ENCODE measurements at places on chromosomes 11 and 22. TPM values are rescaled to one million over a fixed set of nuclear protein-coding genes. Genes with fewer than 3 reads are reported as not detected.

Gene DRG1
- 70.9 TPM for total RNA-seq

- DNase-seq: no peak
These were observed 7.0 kb downstream of the MFNG start for GRCh38 chr22:37479196-37479595.

Gene ZNF202
- 16.4 TPM for total RNA-seq

Gene PTGDR2
- total RNA-seq: 0.06 TPM

Gene SNX32
- total RNA-seq: 3.0 TPM

- DNase-seq: no peak
These were observed 58.9 kb upstream of the MYEOV start for GRCh38 chr11:69234740-69235710.

Gene MAP6
- 9.9 TPM for total RNA-seq

GRCh38 chr11:76382209-76382608, 1.1 kb downstream of the GVQW3 start:
- DNase-seq: no peak

GRCh38 chr11:18704698-18705097, 6.1 kb downstream of the TMEM86A start:
- DNase-seq: no peak

- DNase-seq: no peak
These were observed 725.0 kb downstream of the ETS1 start for GRCh38 chr11:127862406-127862805.

Gene TEAD1
- total RNA-seq: 93.8 TPM

DNA sequence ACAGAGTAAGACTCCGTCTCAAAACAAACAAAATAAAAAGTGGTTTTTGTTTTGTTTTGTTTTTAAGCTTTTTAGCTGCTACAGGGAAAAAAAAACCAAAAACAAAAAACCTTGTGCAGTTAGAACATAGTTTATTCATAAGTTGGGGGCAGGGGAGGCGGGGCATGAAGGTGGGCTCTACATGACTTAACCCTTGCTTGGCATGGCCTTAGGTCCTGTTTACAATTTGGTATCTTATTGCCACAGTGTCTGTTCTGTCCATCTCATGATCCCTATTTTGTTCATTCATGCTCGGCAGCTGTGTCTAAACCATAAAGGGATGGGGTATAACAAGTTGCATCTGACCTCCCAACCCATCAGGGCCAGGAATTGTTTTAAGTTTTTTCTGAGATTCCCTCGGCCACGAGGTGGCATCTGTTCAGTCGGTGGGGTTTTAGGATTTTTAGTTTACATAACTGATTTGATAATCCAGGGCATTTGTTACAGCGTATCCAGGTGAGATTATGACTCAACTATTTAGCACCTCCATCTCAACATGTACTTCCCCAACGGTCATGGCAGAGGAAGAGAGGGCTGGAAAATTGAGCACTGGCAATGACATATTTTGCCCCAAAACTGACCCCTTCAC, 6.9 kb downstream of the AP5B1 start:
- DNase-seq: no peak

Gene LRRC74B
- not detected for total RNA-seq

DNA sequence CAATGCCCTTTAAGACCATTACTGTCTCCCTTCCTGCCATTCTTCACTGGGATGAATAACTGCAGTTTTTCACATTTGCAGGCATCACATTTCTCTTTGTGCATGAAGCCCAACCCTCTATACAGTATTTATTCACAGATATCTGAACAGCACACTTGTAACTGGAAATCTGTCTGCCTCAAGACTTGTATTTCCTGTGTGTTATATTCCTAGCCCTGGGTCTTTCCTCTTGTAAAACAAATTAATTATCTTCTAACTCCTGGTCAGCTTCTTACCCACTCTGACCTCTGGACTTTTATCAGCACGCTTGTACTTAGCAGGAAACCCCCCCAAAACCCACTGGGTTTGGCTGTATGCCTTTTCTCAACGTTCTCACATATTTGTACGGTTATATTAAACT, 2.0 kb downstream of the CSRP3 start:
- no peak for DNase-seq

Gene ACR
- not detected for total RNA-seq

- DNase-seq: no peak
These were observed 16.9 kb downstream of the TSPAN4 start for GRCh38 chr11:859394-860131.

Gene OR52N4
- 0.12 TPM for total RNA-seq

Gene TRIM22
- total RNA-seq: 21.3 TPM

GRCh38 chr11:6437993-6438392, 2.8 kb downstream of the HPX start:
- no peak for DNase-seq

Gene TRIM29
- total RNA-seq: 0.11 TPM

DNA sequence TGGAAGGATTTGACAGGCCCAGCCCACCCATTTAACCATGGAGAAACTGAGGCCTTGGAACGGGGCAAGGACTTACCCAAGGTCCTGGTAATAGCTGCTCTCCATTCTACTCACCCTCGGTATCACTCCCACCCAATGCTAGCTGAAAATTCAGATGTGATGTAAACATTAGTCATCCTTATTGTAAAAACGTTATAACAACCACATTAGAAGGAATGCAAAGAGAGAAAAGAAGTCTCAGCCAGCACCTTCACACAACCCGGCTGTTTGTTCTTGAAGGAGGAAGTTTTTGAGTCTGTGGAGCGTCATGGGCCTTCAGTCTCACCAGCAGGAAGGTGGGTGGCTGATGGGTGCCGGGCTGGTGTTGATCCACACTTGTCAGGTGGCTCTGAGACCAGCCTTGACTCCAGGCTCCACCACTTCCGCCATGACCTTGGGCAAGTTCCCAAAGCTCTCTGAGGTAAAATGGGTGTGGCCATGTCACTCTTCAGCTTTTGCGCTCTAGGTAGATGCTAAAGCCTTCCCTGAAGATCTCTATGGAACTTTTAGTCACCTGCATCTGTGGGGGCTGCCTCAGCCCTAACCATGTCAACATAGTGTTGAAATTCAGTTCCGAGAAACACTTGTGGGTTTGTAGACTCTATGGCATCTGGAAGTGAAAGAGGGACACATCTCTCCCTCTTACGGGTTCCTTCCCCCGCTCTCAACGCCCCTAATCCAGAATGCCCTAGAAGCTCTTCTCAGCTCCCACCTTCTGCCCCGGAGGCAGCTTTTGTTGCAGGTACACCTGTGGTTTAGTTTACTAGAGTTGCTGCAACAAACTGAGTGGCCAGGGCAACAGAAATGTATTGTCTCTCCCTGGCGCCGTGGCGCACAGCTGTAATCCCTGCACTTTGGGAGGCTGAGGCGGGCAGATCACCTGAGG, 14.8 kb downstream of the CD6 start:
- no peak for DNase-seq

- DNase-seq: no peak
These were observed 92.5 kb downstream of the WNT7B start for GRCh38 chr22:45884201-45885062.

Gene SLC22A12
- not detected for total RNA-seq

DNA sequence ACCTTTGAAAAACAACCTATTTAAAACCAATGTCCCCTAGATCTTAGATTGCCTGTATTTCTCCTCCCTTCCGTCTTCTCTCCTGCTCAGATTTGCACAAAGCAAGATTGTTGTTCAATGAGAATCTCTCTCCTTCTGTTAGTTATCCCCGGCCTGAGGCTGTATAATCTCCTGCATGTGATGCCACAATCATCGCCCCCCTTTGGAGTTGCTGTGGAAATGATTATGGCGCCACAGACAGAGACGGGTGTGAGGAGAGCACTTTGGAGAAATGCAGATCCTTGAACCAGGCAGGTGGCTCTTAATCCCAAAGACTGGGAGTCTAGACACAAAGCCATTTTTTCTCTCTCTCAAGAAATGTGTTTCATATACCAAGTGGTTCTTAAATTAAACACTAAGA, 941.3 kb downstream of the OPCML start:
- no peak for DNase-seq

DNA sequence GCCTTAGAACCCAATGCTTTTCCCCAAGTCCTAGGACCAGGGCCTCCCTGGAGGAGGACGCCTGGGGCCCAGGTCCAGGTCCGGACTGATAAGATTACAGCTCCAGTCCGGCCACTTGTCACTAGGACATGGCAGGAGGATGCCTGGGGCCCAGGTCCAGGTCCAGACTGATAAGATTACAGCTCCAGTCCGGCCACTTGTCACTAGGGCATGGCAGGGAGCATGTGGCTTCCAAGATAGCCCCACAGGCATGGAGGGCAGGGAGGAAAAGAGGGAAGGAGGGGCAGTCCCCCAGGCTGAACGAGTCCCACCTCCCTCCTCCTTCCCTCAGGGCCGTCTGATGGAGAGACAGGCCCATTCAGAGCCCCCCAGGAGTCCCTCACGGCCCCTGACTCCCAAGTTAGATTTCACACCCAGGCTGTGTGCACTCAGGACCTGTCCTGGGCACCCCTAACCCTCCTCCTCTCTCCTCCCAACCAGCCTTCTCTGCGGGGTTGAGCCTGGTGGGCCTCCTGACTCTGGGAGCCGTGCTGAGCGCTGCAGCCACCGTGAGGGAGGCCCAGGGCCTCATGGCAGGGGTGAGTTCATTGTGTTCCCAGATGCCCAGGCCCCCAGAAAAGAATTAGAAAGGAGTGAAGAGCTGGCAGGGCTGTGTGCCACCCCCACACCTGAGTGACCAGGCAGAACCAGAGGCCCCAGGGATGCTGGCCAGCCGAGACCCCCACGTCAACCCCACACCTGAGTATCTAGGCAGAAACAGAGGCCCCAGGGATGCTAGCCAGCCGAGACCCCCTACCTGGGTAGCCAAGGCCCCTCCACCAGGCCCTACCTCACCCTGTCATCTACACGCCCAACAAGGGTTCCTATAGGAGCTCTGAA, 2.1 kb downstream of the TSPAN32 start:
- DNase-seq: no peak

DNA sequence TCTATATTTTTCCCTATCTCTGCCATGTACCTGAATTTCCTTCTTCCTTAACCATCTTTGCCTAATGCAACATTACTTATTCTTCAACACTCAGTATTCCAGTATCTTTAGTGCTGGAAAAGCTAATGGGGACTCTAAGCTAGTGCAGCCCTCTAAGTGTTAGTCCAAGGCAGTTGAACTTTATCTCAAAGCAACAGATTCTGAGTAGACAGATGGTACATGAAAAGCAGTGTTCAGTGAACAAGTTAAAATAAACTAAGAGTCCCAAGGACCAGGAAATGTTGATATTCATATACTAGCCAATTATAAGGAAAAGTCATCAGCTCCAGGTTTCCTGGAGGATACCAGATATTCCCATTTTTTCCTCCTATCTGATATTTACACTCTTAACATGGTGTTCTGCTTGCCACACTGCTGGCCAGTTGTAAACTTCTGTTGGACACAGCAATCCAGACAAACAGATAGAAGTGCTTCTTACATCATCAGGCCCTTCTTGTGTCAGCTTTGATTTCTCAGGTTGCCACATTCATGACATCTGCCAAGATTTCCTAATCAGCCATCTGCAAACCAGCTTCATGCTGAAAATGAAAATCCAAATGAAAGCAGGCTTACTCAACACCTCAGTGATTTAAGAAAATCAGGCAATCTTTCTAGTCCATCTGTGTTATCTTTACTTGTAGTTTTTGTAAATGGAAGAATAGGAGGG, 255.9 kb upstream of the POU2AF2 start:
- no peak for DNase-seq

DNA sequence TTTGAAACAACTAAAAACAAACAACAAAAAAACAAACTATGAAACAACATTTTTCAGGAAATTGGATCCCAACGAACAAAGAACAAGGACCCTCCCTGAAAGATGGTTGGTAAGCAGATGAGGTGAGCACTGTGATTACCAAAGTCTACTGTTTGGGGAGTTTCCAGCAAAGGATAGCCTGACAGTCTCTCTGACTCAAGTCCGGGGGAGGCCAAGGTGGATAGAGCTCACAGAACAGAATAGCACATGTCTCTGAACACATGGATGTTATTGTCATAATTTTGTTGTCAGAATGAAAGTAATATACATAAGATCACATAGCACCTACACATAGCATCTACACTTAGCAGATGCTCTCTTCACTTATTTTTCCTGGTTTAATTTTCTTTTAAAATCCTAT, 501.3 kb upstream of the TENM4 start:
- no peak for DNase-seq

Gene PACSIN3
- 7.1 TPM for total RNA-seq

DNA sequence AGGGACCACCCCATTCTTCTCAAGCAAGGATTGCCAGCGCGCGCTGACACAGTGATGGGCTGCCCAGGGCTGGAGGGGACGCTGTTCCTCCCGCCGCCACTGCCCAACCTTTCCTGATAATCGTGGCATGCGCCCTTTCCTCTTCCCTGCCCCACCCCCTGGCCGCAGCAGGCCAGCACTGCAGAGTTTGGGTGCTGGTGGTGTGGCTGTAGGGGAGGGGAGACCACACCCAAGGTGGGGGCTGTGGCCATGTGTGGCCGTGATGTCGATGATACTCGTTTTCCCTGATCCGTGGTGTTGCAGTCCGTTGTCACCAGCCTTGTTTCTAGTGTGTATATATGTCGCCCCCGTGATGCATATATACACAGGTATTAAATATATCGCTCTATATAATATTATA, 22.8 kb upstream of the TEF start:
- no peak for DNase-seq

GRCh38 chr11:41784513-41785335, 325.3 kb upstream of the LRRC4C start:
- DNase-seq: no peak

Gene UPB1
- 0.12 TPM for total RNA-seq

- DNase-seq: no peak
These were observed 10.4 kb downstream of the SREBF2 start for GRCh38 chr22:41842996-41843970.

DNA sequence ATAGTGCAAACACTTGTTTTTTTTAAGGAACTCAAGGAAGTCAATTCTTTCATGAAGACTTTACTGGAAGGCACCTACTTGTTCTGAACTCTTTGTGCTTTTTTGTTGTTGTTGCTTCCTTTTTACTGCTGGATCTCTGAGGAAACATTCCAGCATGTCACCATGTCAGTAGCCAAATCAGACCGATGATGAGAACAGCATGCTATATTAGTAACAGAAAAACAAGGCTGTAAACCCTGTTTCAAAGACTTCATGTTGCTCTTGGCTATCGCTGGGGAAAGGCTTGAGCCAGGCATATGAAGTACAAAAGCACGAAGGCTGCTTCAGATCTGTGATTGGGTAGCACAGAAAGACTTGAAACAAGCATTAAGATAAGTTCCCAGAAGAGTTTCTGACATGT, 125.6 kb upstream of the SLC5A12 start:
- DNase-seq: no peak

DNA sequence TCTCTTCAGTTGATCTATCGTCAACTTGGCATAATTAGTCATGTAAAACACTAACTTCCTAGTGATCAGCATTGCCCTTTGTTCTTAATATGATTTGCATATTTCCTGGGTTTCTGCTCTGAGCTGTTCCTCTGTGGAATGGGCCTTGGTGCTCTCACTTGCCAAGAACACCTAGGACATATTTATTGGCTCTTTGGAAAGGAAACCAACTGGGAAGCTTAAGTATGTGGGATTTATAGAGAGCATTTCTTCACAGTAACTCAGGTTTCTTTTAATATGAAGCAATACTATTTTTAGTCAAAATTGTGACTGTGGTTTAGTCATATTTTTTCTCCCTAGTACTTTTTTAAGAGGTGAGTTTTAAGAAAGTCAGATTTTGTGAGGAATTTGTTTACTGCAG, 28.8 kb downstream of the FAT3 start:
- no peak for DNase-seq

GRCh38 chr22:44311855-44312170, 938 bp downstream of the SHISAL1 start:
- DNase-seq: no peak

Measured in neural progenitor cell (in vitro differentiated cells).